Diencephalon (tissue), 1 donor: ENCODE measurements at places on chromosomes 7 and 10. TPM values are rescaled to one million over a fixed set of nuclear protein-coding genes. Genes with fewer than 3 reads are reported as not detected.

Gene ST8SIA6
- 17.8 TPM for total RNA-seq

Gene CPA2
- not detected for total RNA-seq

Gene KLLN
- total RNA-seq, result 1.4 TPM

Gene ADIRF
- total RNA-seq, result 4.8 TPM

Gene FRAT1
- 6.0 TPM for total RNA-seq

Gene DYNC1I1
- total RNA-seq, result 51.2 TPM

Gene GALNT11
- total RNA-seq, result 81.4 TPM

Gene PCDH15
- 30.2 TPM for total RNA-seq

Gene AGR3
- total RNA-seq, result not detected

Gene PNLIP
- total RNA-seq, result not detected

Gene PNLIPRP3
- not detected for total RNA-seq

Gene SPDYE1
- total RNA-seq, result not detected

Gene TMEM176A
- total RNA-seq, result 1.2 TPM
